ENCODE measurements at places on chromosomes 12 and 14. TPM values are rescaled to one million over a fixed set of nuclear protein-coding genes. Genes with fewer than 3 reads are reported as not detected.

GRCh38 chr12:115223322-115223721, 539.3 kb upstream of the TBX3 start:
- no peak for DNase-seq

DNA sequence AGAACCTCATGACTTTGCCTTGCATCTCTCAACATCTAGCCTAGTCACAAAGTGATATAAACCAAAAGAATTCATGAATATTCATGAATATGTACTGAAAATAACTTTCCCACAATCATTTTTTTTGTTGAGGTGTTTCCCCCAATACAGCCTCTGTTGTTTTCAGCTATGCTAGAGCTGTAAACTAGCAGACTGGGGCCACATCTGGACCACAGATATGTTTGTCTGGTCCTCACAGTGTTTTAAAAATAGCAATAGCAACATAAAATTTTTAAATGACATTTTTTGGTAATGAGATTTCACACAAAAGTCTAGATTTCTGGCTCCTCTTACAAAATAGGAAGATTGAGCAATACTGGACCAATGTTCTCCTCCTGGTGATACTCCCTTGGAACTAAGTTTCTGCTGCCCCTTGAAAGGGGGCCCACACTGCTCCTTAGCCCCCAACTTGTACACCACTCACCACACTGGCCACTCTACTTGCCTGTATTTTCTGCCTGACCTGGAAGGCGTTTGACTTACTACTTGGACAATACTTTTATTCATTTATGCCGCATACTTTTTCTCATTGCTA, 81.2 kb downstream of the BMP4 start:
- no peak for DNase-seq

Gene HOXC11
- not detected for total RNA-seq

Gene SLC38A2
- 315 TPM for total RNA-seq

Gene PLBD1
- total RNA-seq, result not detected

Gene DDX47
- 109 TPM for total RNA-seq

- DNase-seq, result no peak
Measured at GRCh38 chr12:54051026-54051842, 2.4 kb upstream of the HOXC4 start.

DNA sequence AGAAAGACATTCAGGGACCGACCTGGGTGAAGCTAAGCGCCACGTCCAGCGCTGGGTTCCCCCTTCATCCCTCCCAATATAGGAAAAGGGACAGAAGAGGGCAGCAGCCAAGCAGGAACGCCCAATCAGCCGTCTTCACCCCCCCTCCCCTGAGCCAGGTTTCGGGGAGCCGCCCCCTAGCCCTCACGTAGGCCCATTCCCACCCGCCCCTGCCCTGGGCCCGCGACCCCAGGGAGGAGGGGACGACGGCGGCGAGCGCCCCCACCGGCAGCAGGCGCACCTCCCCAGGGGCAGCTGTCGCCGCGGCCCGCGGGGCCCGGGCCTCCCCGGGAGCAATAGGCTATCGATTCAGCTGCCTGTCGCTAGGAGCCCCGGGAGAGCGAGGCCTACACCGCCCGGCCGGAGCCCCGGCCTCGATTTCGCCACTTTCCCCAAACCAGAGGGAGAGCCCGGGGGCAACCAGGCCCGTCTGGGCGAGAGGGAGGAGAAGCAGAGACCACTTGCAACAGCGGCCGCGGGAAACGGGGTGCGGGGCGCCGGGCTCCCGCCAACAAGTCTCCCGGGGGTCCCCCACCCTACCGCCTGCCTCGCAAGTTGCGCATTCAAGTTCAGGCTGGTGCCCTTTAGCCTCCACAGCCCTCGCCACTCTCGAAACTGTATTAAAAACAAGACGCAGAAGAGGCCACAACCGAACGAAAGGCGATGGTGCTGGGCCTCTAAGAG, 1.3 kb downstream of the DCAF5 start:
- peak; percentile 83 for DNase-seq

- no peak for DNase-seq
Measured at GRCh38 chr12:47785036-47785886, 12.2 kb downstream of the SLC48A1 start.

Gene INSM2
- total RNA-seq, result 0.08 TPM

Gene KRT2
- total RNA-seq, result not detected

Gene TTC9
- 6.2 TPM for total RNA-seq

Gene FOXN3
- total RNA-seq, result 104 TPM

All from activated naive CD4-positive, alpha-beta T cell treated with anti-CD3 and anti-CD28 coated beads, Interleukin-2, amount 50 U/mL, for 72 hours (primary cell).